Activated CD4-positive, alpha-beta T cell treated with anti-CD3 and anti-CD28 coated beads, Interleukin-2, amount 50 U/mL, for 16 hours (primary cell): ENCODE measurements at places on chromosomes 12 and 14.

DNA sequence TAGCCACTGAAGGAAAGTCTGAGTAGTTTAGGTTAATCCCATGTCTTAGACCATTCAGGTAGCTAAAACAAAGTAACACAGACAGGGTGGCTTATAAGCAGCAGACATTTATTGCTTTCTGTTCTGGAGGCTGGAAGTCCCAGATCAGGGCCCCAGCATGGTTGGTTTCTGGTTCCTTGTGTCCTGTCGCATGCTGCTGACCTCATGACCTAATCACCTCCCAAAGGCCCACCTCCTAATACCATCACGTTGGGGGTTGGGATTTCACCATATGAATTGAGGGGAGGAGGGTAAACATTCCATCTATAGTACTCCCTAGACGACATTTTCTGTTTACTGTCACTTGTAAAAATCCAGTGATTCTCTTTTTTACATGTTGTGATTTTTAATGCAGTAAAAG lies 148.6 kb downstream of the FBXL14 start:
- no peak for DNase-seq

DNA sequence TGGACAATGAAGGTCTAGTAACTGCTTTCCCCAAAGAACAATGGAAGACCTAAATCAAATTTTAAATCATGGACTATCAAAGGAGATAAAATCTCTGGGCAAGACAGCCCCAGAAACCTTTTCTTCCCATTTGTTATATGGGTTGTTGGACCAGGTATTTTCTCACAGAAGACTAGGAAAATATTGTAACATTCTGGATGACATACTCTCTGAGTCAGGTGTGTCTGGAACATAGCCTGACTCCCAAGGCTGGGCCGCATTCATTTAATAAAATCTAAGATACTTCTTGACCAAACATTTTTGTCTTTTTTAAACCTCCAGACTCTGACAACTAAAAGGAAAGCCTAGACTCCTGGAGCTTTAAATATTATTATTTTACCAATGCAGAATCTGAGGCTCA lies 87.9 kb downstream of the ATP23 start:
- DNase-seq, result no peak

DNA sequence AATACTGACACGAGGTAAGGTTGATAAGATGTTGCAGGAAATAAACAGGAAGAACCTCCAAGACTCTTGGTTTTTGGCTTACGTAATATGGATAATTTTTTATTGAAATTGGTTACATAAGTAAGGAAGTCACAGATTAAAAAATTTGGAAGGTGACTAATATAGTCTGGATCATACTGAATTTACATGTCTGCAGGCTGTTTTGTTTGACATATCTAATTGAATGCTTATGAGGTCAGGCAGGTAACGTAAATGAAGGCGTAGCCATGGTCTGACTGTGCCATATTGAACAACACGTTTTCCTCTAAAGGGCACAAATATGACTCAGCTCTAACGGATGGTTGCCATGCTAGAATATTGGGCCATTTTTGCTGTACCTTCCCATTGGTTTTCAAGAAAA lies 648.1 kb upstream of the NOVA1 start:
- no peak for DNase-seq

DNA sequence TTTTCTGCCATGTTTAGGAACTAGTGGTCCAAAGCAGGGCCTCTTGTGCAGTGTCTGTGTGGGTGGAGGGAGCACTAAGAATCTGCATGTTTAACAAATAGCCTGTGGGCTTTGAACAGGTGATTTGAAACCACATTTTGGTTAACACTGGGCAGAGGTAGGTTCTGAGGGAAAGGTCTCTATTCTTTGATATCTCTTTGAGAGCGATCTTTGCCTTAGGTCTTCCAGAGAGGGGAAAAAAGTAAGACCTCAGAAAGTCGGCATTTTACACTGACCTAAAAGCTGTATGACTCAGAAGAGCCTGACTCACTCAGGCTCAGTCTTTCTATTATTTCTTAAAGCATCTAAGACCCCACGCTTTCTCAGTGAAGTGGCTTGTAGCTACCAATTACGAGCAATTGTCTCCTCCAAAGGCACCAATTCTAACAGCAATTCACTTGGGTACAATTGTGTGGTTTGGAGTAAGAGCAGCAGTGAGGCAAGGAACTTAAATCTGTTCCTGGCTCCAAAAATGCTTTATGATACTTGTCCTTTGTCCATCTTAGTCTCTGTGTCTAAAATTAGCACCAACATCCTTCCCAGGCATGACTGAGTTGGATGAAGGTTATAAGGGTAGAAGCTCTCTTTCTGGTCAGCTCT lies 8.8 kb downstream of the EIF2B2 start:
- peak; percentile 29 for DNase-seq

DNA sequence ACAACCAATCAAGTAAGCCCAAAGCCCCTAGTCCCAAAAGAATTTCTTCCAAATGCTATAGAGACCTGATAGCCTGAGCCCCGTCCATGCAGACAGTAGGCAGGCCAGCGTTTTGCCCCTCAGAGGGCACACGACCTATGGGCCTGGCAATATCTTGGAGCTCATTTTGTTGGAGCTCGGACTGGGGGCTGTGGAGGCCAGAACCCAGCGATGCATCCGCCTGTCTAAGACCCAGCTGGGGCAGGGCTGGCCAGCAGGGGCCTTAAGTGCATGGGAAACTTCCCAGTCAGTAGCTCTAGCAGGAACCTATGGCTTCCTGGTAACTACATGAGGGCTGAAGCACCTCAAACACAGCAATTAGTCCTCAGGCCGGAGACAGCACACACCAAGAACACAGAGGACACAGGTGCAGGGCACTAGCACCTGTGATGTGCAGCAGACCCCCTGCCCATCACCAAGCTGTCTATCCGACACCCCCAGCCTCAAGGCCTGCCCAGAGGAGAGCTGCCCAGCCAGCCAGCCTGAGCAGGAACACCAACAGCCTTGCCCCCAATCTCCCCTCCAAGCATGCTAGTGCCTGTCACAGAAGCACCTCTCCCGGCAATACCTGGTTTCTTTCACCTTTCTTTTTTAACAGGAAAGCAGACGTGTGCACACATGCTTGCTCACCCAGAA lies 50.8 kb downstream of the ARL6IP4 start:
- DNase-seq, result no peak

GRCh38 chr14:80077262-80077661 lies 134.0 kb downstream of the DIO2 start:
- no peak for DNase-seq
